Stromal cell of bone marrow (primary cell): ENCODE measurements at places on chromosomes 12 and 14.

DNA sequence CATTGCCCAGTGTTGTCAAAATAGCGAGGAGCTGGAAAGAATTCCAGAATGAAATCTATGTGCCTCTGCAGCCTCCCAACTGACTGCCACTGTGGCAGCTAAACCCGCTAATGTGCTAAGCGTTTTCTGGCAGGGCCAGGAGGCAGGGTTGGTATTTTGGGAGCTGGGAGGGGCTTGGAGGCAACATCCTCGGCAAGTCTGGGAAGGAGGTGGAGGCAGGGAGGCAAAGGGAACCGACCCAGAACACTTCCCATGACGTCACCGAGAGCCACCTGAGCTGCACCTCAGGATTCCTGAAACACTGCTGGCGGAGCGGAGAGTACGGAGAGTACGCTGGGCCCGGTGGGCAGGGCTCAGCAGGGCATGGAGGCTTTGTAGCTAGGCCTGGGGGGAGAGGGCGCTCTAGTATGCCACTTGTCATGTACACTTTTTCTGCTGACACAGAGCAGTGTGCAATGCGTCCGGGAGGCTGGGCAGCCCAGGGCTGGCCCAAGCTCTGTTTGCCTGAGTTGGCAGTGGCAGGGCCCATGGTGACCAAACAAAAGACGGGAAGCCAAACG is 81.5 kb downstream of the DPF3 start:
- no peak for DNase-seq

GRCh38 chr12:88812610-88813009 is 232.3 kb upstream of the KITLG start:
- no peak for DNase-seq

GRCh38 chr12:111673503-111673902 is 12.3 kb downstream of the BRAP start:
- no peak for DNase-seq

DNA sequence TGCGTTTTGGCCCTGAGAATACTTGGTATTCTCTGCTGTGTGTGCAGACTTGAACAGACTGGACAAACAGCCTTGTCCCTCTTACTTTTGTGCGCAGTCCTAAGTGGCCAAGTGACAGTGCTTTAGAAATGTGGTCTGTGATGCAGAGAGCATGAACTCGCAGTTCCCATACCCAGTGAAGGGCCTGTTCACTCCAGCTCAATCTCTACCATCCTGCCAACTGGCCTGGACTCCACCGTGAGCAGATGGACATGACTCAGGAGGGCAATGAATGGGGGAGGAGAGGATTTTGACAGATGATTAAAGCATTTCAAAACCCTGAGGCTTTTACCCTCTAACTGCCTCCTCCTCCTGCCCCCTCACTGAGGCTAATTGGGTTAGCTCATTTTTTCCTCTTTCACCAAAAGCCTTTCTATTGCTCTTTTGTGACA is 62.5 kb upstream of the PYGL start:
- peak; percentile 96 for DNase-seq

DNA sequence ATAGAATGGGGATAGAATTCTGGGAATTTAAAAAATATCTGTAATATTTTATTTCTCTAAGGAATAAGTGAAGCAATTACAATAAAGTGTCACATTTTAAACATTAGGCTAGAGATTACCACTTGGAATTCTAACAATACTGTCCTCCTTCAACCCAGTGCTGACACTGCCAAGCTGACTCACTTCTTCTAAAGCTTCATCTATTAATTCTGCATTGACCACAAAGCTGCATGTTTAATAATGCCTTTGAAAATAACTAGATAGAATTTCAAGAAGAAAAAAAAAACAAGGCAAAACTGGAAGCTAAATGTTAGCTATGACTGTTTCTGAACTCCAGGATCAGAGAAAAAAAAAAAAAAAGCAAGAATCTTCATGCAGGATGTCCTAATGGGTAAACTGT is 970.7 kb upstream of the FBXO33 start:
- no peak for DNase-seq

GRCh38 chr14:63296060-63296563 is 22.6 kb downstream of the GPHB5 start:
- DNase-seq, result peak; percentile 60

- DNase-seq, result peak; percentile 77
These were observed 19.5 kb downstream of the ATF7IP start for GRCh38 chr12:14384783-14385638.

DNA sequence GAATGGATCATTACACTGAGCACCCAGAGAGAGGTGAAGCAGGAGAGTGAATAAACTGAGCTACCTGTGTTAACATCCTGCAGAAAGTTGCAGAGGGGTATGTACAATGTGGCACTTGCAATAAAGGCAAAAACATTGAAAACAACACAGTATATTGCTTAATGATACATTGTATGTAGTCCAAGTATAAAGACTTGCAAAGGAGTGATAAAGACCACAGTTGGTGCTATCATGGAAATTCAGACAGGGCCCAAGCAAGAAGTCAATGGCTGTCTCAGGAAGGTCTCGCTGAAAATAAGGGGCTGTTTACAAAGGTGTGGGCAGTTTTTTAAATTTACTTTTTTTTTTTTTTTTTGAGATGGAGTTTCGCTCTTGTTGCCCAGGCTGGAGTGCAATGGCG is 10.0 kb downstream of the TMEM120B start:
- no peak for DNase-seq

DNA sequence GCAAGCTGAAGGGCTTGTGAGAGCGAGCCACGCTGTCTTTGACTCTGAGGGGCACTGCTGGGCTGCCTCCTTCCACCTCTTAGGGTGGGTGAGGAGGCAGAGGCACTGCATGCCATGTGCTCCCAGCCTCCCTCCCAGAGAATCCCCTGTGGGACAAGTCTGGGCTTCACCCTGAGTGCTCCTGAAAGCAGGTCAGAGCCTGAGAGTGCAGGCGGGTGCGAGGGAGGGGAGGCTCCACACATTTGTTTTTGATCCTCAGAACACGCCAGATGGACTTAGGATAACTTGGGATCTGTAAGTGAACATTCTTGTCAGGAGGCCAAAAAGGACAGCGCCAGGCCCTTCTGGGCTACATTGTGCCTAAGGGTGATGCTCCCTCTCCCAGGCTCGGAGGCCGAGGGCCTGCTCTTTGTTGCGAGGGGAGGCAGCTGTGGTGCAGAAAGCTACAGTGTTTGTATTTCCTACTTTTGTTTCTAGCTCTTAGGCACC is 155.4 kb downstream of the TMX1 start:
- DNase-seq, result peak; percentile 36

DNA sequence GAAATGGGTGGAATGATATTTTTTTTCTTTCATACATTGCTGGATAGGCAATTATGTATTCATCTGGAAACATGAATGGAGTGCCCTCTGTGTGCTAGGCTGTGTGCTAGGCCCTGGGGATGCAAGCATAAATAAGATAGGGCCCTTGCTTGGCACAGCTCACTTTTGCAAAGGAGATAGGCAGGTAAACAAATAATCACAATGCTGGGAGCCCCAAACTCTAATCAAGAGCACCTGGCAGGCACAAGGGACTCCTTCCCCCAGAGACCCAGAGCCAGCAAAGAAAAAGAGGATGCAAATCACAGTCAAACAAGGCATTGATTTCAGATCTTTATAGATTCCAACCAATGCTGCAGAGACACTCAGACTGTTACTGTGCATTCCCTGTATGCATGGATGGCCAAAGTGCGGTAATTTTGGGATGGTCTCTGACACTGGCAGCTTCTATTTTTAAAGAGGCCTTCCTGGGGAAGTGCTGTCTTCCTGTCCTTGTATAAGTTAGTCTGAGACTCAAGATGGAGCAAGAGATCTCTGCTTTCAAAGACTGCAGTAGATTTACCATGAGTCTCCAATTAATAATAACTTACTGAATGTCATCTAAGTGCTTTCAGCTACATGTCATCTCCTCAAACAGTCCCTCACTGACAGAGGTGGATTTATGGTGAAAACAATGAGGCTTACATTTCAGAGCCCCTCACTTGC is 45.1 kb upstream of the CPM start:
- DNase-seq, result no peak

GRCh38 chr12:13390918-13391317 is 194.4 kb downstream of the EMP1 start:
- DNase-seq, result no peak

DNA sequence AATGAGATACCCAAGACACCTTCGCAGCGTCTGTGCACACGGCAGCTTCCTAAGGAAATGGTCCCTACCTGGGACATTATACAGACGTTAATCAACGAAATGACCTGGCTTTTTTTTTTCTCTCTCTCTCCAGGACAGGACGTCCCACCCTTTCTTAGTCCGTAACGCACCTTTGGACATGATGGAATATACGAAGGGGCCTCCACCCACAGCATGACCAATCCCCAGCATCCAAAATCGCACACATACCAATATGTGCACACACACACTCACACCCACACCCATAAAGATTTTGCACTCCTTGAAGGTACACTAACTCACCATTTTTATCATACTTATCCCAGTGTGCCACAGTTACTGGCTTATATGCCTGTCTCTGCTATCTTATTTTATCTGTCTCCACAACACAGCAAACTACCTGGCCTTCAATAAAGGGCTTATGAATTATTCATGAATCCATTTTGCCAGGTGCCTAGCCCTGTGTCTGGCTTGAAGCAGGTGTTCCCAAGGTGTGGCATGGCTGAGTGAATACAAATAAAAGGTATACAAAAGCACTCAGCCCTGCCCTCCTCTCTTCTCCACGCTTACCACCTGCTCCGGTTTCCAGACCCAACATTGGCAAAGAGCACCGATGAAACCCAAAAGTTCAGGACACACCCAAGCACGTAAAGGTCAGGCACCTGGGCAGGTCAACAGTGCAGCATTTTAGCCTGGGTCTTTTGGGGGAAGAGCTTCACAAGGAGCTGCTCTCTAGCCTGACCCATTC is 2.2 kb downstream of the SCNN1A start:
- no peak for DNase-seq

DNA sequence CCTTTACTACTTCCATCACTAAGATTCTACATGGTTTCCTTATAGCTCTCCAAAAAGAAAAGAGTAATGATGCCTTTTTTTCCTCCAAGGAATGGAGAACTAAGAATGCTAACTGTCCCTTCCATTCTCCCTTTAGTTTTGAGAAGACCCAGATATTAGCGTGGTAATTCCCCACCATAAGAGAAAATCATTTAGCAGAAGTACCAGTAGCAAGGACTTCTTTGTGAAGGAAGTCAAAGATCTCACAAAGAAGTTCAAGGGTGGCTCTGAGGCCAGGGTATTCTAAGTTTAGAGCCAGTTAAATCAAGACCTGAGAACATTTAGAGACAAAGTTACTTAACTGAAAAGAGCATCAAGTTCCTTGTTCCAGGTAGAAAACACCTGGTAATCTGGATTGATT is 7.3 kb downstream of the USP15 start:
- no peak for DNase-seq

DNA sequence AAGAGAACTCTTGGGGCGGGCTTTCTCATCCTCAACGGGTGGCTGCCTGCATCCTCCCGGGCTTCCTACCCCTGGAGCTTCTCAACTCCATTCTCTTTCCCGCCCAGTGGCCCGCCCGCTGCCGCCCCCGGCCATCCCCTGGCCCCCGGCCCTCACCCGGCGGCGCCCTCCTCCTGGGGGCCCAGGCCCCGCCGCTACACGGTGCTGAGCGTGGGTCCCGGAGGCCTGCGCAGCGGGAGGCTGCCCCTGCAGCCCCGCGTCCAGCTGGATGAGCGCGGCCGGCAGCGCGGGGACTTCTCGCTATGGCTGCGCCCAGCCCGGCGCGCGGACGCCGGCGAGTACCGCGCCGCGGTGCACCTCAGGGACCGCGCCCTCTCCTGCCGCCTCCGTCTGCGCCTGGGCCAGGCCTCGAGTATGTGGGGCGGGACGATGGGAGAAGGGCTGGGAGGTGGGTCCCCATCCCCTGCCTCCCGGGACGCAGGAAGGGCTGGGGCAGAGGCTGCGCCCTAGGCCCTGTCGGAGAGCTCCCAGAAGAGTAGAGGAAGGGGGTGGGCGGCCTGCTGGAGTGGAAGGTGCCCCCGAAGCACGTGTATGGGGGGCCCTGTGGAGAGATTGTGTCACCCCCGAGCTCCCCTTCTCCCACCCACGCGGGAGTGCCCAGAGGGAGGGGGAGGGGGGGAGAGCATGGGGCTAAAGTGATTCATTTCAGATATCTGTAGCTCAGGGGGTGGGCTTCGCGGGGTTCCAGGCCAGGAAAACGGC is 1.5 kb downstream of the LAG3 start:
- DNase-seq, result no peak

- no peak for DNase-seq
These were observed at the start of gene KRT6C for GRCh38 chr12:52473768-52474167. Gene KRT6C, minus strand, starts transcription at chr12:52473805. Its CDS starts 68 bp downstream, at chr12:52473737.

DNA sequence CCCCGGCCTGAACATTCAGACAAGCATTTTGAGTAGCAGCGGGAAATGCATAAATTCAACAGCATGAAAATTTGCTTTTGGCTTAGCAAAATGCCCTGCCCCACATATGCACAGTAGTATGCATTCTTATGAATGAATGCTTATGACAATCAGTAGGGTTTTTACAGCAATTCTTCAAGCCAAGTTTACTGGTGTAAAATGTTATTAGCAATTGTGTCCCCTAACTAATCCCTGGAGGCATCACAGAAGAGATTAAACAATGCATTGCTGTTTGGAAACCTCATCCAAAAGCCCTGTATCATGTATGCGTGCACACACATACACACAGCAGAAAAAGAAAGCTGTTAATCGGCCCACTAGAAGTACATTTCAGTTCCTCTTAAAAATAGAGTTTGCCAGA is 406.5 kb downstream of the LRIG3 start:
- no peak for DNase-seq

GRCh38 chr12:26126340-26127284 is 1.8 kb upstream of the BHLHE41 start:
- DNase-seq, result peak; percentile 50

DNA sequence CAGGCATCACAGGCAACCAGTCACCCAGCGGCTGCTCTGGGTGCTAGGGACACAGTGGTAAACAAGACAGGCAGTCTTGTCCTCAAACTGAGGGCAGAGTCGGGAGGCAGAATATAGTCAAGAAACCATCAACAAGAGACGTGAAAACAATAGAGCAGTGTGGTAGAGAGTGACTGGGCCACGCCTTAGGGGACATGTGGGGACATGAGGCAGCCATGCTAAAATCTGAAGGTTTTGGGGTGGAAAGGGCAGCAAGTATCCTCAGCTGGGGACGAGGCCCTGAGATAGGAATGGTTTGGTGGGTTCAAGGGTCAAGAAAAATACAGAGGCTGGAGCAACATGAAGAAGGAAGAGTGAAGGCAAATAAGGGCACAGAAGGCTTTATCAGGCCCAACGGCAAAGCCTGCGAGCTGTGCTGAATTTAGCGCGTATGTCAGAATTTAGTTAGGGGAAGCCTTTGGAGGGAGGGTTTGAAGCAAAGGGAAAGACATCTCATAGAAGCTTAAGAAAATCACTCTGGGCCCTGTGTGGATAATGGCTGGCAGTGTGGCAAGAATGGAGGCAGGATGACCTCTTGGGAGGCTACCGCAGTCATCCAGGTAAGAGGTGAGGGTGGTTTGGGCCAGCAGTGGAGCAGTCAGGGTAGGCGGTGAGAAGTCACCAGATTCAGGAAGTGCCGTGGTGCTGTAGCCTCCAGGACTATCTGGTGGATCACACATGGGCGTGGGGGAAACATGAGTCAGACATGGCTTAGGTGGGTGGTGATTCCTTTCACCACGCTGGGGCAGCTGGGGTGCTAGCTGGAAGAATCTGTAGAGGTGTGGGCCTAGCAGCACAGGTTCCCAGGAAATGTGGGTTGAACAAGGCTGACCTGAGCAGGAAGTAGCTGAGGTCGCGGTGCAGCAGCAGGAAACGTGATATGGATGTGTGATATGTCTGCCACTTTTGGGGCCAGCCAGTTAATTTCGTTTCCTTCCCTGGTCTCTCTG is 3.0 kb downstream of the EVL start:
- DNase-seq, result no peak

- DNase-seq, result no peak
These were observed 198.4 kb downstream of the PHETA1 start for GRCh38 chr12:111170543-111170942.
